NAMALWA (cell line): ENCODE measurements at places on chromosomes 7 and 10.

- DNase-seq: no peak
Measured at GRCh38 chr10:29623797-29624196, 11.0 kb downstream of the SVIL start.

DNA sequence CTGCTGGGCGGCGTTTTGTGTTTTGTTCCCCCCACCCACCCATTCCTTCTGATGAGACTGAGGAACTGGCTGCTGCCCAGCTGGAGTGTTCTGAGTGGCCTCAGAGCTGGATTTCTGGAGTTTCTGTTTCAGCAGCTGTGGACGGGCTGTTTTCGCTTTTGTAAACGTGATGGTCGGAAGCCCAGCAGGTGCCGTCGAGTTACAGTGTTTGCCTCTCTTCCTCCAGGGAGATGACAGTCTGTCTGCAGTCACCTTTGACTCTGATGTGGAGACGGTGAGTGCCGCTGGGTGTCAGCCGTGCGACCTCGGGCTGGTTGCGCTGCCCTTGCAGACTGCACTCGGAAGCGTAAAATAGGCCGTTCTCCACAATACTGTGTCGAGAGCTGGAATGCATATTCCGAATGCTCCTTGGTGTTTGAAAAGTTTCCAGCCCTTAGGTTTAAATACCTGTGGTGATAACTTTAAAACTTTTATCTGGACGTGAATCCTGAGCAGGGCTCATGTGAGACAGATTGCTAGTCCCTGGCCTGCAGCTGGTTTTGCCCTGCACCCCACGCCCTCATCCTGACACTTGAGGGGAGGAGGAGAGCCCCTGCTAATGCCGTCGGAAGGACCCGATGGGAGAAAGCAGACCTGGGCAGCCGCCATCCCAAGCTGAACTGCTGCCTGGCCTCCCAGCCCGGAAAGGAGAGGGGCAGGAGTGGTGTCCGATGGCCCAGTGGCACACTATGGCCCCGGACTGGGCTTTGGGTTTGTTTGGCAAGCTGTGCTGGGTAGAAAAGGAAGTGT, 8.3 kb downstream of the IQCE start:
- no peak for DNase-seq

GRCh38 chr10:111873621-111874135, 309.9 kb downstream of the GPAM start:
- no peak for DNase-seq

DNA sequence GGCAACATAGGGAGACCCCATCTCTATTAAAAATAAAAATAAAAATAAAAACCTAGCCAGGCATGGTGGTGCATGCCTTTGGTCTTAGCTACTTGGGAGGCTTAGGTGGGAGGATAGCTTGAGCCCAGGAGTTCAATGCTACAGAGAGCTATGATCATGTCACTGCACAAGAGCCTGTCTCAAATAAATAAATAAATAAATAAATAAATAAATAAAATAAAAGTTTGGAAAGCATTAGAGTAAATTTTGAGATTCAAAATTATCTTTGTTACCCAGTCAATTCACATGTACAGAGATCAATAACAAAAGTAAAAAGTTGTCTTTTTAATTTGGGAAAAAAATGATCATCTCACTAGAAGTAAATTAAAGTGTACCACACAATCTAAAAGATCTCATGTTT, 255.8 kb upstream of the MYO3A start:
- no peak for DNase-seq

DNA sequence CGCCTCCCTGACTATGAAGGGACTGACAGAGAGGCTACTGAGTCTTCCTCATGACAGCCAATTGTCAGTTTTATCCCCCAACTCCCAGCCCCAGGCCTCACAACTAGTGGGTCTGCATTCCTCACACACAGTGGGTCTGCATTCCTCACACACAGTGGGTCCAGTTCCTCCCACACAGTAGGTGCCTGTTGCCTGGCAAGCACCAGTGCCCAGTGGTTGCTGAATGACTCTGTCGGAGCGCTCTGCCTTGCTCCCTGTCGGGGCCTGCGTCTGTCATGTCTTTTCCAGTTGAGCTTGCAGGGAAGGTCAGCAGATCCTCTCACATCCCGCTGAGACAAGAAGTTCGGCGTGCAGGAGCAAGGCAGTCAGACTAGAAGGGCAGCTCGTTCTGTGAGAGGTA, 590.0 kb upstream of the MKI67 start:
- no peak for DNase-seq

GRCh38 chr10:21534604-21535493, 817 bp downstream of the MLLT10 start:
- peak; percentile 74 for DNase-seq

DNA sequence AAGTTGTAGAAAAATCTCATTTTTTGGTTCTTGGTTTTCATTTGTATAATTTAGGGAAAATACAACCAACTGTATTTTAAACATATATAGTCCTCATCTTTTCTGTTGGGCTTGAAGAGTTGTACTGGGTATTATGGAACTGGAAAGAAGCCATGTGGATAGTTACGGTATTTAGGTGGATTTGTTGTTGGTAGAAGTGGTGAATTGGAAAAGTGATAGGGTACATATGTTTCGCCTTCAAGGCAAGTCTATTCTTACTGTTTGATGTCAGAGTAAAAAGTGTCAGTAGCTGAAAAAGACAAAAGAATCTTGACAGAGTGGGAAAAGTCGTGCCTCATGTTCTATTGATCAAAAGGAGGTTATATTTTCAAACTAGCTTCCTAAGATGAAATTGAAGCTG, 64.6 kb downstream of the GBF1 start:
- no peak for DNase-seq

GRCh38 chr10:72731916-72732419, 40.0 kb downstream of the MCU start:
- DNase-seq: no peak

- DNase-seq: no peak
Measured at GRCh38 chr7:157234271-157234670, 95.5 kb downstream of the UBE3C start.

DNA sequence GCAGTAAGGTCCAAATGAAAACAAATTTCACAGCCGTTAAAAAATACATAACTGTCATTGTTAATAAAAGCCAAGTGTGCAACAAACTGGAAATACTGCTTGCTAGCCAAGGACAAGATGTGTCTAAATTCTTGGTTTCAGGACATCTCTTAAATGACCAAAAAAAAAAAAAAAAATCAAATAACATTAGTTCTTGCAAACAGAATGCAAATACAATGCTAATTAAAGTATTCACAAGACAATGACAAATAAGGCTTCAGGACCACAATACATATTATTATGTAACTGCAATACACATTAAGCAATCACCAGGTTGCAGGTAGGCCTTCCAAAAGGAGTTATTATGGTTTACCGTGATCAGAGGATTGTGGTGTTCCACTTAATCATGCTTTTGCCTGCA, 3.6 kb downstream of the ARHGAP21 start:
- DNase-seq: no peak

- no peak for DNase-seq
Measured at GRCh38 chr10:29646960-29647461, 12.2 kb upstream of the SVIL start.

DNA sequence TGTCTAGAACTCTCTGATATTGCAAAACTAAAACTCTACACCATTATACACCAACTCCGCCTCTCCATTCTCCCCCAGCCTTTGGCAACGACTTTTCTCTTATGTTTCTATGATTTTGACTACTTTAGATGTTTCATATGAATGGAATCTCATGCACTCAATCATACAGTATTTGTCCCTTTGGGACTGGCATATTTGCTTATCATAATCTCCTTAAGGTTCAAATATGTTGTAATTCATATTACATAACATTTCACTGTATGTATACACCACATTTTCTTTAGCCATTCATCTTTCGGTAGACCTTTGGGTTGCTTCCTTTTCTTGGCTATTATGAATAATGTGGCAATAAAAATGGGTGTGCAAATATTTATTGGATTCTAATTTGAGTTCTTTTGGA, 164.4 kb downstream of the ARL4A start:
- no peak for DNase-seq

DNA sequence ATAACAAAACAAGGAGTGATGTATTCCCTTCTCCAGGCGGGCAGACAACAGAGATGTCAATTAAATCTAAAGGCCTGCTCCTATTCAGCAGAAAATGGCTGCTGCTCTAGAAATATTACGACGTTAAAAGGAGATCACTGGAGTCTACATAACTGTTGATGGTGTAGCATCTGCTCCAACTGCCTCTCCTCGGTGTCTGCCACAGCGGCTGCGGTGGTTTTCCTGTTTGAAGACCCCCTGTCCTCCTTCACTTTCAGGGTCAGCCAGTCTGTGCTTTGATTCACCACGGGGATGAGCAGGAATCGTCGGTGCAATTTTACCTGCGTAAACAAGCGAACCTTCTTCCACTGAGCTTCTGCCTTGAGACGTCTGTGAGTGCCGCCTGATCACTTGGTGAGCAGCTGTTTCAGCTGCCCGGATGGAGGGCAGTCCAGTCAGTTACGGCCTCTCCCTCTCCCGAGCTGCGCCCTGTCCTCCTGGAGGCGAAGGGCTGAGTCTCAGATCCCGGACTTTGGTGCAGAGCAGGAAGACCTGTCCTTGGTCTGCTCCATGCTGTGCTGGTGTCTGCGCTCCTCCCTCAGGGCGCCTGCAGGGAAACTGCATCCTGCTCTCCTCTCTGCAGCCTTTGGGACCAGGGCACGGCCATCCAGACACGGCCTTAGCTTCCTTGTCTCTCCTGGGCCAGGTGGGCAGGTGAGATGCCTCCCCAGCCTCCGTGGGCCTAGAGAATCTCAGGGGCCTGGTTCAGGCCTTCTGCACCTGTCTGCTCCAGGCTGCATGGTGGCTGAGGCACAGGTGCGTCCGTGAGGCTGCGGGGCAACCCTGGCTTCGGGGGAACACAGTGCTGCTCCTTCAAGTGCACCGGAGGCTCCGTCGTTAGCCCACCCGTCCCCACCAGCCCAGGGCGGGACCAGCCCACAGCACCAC, 326.6 kb downstream of the ADARB2 start:
- DNase-seq: no peak

DNA sequence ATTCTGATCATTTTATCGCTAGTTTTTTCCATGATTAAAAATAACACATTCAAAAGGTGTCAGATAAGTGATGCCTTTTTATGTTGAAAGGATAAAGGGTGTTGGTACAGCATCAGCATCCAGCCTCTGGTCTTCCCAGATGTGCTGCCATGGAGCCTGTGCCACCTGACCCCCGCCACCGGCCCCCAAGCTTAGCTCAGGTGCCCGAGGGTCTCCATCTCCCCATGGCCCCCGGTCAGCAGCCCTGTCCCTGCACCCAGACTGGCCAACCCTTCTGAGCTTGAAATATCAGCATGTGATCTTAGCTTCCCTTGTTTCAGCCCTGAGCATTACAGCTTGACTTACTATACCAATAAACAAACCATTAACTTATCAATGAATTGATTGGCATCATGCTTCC, 24.6 kb downstream of the PFKP start:
- no peak for DNase-seq
